Stimulated activated naive CD8-positive, alpha-beta T cell treated with anti-CD3 and anti-CD28 coated beads, Interleukin-15, amount 100 ng/mL, for 72 hours (primary cell): ENCODE measurements at places on chromosomes 16 and 17.

DNA sequence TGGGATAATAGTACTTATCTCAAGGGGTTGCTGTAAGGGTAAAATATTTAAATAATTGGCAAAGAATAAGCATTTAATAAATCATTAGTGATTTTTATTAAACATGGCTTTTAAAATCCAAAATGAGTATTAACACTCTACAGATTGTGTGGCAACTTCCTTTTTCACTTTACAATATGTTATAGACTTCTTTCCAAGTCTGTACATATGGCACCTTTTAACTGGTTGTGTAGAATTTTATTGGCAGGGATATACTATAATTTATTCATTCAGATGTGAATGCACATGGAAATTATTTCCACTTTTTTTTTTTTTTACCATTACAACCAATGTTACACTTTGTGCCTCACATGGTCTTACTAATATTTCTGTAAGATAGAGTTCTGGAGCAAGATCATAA, 15.7 kb upstream of the NLRP1 start:
- no peak for DNase-seq

GRCh38 chr17:82710499-82711232, 5.8 kb upstream of the FN3KRP start:
- DNase-seq, result no peak

DNA sequence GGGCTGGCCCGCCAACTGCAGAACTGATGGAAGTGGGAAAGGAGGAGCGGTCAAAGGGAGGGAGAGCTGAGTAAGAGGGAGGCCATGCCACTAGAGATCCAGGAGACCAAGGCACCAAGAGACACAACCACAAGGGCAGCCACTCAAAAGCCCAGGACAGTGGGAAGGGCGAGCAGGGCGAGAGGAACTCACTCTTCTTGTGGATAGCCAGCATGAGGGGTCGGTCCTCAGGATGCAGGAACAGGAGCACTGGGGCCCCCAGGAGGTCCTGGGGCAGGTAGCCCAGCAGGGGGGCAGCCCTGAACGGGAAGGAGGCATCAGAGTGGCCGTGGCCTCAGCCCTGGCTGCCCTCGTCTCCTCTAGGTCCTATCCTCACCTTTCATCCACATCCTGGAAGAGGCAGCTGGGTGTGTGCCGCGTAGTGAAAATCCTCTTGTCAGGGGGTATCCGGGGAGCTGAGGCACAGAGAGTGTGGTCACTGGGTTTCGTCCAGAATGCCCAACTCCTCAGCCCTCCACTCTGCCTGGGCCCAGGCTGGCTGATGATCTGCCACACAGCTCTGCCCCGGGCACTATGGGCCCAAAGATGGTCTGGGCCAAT, 4.3 kb downstream of the PER1 start:
- no peak for DNase-seq

DNA sequence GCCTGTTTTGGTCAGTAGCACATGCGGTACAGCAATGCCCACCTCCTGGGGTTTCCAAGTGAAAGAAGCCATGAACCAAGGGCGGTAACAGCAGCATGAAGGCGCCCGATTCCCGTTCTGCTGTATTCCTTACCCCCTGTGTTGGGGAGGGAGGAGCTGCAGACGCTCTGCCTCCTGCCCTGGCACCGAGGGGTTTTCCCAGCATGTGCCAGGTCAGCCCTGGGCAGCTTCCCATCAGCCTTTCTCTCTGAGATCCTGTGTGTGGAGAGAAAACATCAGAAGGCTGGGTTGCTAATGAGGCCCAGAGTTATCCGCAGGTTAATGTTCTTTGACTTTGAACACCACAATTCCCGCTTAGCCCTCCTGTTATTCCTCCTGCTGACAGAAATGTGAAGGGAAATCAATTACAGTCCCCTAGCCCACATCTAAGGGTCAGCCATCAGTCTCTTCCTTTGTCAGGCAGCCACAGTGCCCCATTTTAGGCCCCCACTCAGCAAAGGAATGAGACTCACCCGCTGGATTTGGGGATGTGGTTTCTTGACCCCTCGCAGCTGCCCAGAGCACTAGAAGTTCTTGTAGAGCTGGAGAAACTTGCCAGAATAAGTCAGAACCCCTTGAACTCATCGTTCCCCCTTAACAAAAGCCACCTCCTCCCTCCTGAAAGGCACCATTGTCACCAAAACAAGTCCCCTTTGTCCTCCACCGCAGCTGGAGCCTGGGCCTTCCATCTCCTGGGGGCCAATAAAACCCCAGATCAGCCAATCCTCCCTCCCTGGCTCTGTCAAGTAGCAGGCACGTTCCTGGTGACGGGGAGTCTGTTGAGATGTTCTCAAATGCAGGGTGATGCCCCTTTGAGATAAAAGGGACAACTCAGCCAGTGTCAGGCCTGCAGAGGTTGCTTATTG, 168.5 kb downstream of the KATNIP start:
- DNase-seq, result no peak

GRCh38 chr16:67192781-67193361, 916 bp downstream of the E2F4 start:
- DNase-seq, result no peak

GRCh38 chr16:48846277-48846676, 236.3 kb upstream of the N4BP1 start:
- DNase-seq, result no peak

DNA sequence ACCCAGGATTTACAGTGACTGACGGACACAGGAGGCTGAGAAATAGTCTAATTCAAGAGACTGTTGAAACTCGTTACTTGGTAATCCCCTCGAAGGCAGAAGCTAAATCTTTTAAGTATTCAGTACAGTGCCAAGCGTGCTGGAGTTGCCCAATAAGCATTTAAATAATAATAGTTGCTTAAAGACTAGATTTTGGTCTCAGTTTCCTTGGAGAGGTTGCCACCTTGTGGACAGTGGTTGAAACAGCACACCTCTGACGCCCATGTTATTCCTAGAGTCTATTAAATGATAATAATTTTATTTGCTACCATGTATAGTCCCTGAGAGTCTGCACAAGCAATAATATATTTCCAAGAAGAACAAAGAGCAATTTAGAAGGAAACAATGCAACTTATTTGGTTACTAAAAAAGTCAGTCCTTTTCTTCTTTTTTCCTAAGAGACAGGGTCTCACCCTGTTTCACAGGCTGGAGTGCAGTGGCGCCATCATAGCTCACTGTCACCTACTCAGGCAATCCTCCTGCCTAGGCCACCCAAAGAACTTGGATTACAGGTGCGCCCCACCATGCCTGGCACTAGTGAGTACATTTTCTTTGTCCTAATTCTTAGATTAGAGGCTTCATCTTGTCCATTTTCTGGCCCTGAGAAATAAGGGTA, 138.0 kb upstream of the NUDT7 start:
- DNase-seq, result peak; percentile 42
